Stimulated activated CD8-positive, alpha-beta memory T cell treated with anti-CD3 and anti-CD28 coated beads, Interleukin-7, amount 100 ng/mL, for 1 hour (primary cell): ENCODE measurements at places on chromosomes 1 and 21.
A peak's percentile ranks its signal among the peaks of the same experiment; 100 is the strongest.

DNA sequence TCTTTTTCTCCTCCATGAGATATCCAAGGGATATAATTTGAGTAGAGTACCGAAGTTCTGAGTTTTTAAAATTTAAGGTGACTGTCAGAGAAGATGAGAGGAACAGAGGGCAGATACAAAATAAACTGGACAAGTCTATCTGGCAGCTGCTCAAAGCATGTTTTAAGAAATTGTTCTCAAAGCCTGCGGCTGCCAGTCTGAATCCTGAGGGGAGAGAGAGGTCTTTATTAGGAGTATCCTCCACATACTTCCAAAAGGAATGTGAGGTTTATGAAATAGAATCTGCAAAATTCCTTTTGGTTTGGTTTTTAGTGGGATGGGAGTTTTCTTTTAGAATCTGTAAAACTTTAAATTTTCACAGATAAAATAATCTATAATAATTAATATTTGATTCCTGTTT, 41.3 kb downstream of the TTC13 start:
- no peak for DNase-seq

GRCh38 chr1:2165646-2166045, 28.9 kb downstream of the FAAP20 start:
- DNase-seq, result no peak

GRCh38 chr1:121517586-121518230, 332.9 kb downstream of the SRGAP2C start:
- DNase-seq, result no peak

DNA sequence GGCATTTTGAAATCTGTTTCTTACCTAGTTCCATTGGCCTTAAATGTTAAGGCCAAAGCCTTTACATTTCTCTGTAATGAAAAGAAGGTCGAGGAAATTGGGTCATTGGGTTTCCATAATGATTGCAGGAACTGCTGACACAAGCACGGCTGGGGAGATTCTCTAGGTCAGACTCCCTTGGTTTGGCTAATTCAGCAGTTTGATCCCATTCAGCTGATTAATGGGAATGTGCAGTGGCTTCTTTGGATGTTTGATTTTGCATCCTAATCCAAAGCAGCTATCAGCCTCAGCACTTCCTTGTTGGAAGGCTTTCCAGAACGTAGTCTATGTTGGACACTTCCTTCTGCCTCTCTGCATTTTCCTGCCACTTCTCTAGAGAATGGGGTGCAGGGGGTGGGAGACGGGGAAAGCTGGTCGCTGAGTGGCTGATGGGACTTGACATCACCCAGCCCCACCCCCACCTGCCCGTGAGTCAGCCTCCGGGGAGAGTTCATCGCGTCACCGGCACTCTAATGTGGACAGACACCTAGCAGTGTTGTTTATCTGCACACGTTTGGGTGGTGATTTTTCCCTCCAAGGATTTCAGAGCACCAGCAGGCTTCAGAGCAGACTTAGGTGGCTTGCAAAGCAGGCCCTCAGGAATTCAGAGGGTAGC, 5.4 kb downstream of the PSEN2 start:
- DNase-seq, result no peak

DNA sequence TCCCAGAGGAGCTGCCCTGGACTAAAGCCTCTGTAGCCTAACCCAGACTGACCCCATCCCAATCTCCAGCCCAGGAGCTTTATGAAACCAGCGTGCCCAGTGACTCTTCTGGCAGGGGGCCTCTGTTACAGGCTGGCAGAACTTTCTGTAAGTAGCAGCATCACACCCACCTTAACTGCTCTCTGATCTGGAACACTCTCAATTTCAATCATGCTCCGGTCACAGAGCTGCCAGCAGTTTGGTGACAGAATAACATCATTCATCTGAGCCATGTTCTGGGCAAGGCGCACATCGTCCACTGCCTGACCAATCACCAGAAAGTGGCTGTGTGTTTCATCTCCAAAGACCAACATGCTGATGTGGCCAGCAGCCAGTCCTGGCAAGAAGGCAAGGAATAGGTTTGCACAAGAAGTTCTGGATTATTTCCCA, 14.7 kb downstream of the ADCY10 start:
- DNase-seq, result no peak

DNA sequence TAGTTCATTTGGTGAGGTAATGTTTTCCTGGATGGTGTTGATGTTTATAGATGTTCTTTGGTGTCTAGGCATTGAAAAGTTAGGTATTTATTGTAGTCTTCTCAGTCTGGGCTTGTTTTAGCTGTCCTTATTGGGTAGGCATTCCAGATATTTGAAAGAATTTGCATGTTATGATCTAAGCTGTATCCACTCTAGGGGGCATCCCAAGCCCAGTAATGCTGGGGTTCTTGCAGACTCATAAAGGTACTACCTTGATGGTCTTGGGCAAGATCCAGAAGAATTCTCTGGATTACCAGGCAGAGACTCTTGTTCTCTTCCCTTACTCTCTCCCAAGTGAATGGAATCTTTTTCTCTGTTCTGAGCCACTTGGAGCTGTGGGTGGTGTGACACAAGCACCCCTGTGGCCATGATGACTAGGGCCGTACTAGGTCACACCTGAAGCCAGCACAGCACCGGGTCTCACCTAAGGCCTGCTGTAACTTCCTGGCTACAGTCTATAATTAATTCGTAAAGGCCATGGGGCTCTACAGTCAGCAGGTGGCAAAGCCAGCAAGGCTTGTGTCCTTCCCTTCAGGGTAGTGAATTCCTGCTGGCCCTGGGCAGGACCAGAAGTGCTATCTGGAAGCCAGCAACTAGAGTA, 74.8 kb upstream of the PDE4B start:
- no peak for DNase-seq

GRCh38 chr21:44331650-44332307, 7.4 kb downstream of the CFAP410 start:
- no peak for DNase-seq

GRCh38 chr1:74199504-74199903, 1.5 kb downstream of the FPGT start:
- no peak for DNase-seq

GRCh38 chr1:154729577-154729976, 121.6 kb upstream of the ADAR start:
- no peak for DNase-seq

DNA sequence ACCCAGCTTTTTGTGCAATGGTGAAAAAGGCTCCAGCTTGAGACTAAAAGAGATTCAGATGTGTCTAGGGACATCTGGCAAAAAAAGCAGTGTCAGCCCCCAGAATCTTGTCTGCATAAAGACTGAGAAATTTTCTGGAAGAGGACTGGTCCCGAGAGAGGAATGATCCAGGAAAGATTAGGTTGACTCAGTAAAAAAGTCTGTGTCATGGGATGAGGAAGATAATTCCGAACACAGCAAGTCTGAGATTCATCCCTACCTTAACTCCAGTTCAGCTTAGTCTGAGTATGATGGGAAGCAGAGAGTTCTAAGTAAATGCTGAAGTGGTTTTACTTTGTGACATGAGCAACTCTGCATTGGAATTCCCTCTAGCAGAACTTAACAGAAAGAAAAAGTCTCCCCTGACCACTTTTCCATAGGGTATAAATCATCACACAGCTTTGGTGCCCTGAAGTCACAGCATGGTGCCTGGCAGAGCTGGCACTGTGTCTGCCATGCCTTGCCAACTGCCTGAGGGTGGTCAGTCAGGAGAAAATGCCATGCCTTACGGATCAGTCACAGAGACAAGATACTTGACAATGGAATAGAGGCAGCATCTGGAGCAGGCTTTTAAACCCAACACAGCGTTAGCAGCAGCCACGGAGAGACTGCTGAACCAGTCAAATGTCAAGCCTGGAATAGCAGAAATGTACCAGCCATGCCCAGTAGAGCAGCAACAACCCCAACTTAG, 153.4 kb downstream of the ZC3H11B start:
- no peak for DNase-seq

GRCh38 chr1:161258439-161259344, at the start of gene PCP4L1:
Gene PCP4L1 (plus strand): TSS chr1:161258745. CDS start chr1:161258975, 230 bp downstream.
- no peak for DNase-seq

DNA sequence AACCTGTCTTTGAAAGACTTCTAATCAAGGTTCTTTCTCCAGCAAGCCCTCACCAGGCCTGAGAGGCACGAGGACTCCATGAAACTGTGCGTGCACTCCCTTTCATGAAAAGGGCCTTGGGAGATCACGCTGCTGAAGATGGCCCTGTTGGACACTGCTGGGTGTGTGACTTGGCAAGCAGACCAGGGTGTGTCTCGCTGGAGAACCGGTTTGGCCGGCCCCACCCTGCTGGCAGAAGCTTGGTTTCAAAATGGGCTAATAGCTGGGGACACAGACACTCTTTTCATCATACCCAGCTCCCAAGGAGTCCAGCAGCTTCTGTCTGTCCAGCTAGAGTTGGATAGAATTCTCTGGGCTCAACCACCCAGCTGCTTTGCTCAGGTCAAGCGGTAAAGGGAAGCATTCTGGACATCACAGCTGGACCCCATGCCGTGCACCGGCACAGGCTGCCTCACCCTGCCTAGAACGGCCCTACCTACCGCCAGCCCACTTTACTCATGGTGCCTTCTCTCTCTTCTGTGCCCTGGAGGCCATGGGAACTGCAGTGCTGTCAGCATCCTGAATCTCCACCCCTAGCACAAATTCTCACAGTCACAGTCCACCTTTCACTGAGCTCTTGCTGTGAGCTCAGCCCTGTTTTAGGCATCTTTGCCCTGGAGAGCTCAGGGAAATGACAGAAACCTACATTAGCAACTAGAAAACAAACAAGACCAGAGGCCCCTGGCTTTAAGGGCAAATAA, 24.6 kb downstream of the PKP1 start:
- no peak for DNase-seq

GRCh38 chr1:193069748-193070385, 10.5 kb downstream of the RO60 start:
- DNase-seq, result no peak

- DNase-seq, result no peak
Observed at GRCh38 chr1:178335426-178335825, 161.3 kb downstream of the CLEC20A start.

GRCh38 chr1:239952348-239953308, 139.1 kb upstream of the FMN2 start:
- no peak for DNase-seq

DNA sequence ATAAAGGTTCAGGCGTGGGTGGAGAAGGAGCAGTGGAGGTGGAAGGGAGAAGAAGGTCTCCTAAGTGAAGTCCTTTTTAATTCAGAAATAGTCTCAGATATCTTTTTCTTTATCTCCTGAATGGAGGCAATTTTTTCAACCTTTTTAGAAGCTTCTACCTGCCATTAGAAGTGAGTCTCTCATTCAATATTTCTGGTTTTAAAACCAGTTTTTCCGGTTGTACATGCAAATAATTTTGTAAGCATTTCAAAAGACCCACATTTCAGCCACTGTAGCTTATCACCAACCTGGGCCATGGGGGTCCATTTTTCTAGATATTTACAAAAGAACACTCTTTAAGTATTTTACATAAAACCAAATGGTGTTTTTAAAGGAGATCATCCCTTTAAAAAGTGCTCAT, 1280.2 kb downstream of the NCAM2 start:
- no peak for DNase-seq

DNA sequence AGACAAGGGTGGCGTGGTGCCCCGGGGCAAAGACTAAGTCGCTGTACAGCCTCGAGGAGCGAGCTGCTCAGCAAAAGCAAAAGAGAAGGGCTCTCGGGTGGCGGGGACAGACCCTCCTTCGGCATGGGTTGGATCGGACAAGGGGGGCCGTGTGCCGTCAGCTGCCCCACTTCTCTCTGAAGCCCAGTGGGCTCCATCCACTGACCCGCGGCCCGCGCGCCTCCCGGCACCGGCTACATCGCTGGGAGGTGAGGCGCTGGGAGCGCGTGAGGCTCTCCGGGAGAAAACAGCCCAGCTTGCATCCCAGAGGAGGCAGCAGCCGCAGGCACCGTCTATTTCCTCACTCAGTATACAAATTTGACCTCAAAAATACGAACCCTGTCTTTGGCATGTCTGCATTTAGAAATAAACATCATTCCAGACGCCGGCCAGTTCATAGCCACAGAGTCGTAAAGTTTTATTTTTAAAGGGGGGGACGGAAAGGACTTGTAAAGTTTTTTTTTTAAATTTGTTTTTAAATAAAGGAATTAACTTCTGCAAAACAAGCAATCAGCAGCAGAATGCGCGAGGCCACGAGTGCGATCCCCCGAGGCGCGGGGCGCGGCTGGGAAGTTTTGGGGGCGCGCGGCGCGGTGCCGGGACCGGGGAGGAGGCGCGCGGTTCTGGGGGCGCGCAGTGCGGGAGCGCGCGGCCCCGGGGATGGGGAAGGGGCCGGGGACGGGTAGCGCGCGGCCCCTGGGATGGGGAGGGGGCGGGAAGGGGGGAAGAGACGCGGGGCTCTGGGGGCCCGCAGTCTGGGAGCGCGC, 689 bp upstream of the GPR137B start:
- DNase-seq, result no peak

- no peak for DNase-seq
Observed at GRCh38 chr21:45870851-45871615, 110.5 kb upstream of the COL6A1 start.

DNA sequence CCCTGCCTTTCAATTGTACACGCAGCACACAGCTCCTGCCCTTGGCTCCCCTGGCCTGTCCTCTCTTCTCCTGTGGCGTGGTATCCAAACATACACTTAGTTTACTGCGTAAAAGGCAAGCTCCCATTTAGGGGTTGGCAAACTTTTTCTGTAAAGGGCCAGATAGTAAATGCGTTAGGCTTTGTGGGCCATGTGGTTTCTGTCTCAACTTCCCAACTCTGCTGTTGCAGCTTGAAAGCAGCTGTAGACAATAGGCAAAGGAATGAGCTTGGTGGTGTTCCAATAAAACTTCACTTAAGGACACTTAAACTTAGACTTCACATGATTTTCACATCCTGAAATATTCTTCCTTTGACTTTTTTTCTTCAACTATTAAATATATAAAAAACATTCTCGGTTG, 63.3 kb downstream of the RHOU start:
- DNase-seq, result no peak

GRCh38 chr1:2788506-2789163, 12.9 kb downstream of the TTC34 start:
- DNase-seq, result no peak

GRCh38 chr1:46081206-46081605, 51.2 kb downstream of the PIK3R3 start:
- DNase-seq, result no peak

- no peak for DNase-seq
Observed at GRCh38 chr1:180939073-180939710, 26.5 kb downstream of the KIAA1614 start.

DNA sequence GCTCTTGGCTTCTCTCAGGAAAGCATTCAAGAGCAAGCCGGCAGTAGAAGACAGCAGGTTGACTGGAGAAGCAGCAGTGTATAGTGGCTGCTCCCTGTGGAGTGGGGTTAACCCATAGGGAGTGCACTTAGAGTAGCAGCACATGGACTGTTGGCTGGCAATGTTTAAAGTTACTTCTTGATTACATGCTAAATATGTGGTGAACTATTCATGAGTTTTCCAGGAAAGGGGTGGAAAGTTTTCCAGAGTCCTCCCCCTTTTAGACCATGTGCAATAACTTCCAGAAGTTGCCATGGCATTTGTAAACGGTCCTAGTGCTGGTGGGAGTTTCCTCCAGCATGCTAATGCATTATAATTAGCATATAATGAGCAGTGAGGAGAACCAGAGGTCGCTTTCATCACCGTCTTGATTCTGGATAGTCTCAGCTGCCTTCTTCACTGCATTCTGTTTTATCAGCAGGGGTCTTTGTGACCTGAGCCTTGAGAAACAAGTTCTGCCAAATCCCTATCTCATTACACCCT, 131.8 kb downstream of the CCDC185 start:
- DNase-seq, result no peak

- DNase-seq, result peak; percentile 79
Observed at GRCh38 chr1:26417111-26417759, 6.6 kb downstream of the LIN28A start.
